ENCODE measurements at places on chromosomes 1 and 21.

GRCh38 chr1:230130172-230130944, 63.3 kb downstream of the GALNT2 start:
- DNase-seq = no peak

DNA sequence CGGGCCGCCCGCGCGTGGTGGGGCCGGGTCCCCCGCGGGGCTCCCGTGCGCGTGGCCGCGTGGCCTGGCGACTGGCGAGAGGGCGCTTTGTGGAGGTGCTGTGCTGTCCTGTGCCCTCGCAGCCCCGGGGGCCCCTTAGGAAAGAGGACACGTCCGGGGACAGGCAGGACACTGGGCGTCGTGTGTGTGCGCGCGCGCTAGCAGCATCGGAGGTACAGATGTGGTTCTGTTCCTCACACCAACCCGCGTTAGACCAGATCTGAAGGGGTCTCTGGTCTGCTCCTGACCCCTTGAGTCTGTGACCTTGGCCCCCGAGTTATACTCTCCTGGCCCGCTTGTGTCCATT, 489 bp downstream of the ACTN2 start:
- DNase-seq = no peak

DNA sequence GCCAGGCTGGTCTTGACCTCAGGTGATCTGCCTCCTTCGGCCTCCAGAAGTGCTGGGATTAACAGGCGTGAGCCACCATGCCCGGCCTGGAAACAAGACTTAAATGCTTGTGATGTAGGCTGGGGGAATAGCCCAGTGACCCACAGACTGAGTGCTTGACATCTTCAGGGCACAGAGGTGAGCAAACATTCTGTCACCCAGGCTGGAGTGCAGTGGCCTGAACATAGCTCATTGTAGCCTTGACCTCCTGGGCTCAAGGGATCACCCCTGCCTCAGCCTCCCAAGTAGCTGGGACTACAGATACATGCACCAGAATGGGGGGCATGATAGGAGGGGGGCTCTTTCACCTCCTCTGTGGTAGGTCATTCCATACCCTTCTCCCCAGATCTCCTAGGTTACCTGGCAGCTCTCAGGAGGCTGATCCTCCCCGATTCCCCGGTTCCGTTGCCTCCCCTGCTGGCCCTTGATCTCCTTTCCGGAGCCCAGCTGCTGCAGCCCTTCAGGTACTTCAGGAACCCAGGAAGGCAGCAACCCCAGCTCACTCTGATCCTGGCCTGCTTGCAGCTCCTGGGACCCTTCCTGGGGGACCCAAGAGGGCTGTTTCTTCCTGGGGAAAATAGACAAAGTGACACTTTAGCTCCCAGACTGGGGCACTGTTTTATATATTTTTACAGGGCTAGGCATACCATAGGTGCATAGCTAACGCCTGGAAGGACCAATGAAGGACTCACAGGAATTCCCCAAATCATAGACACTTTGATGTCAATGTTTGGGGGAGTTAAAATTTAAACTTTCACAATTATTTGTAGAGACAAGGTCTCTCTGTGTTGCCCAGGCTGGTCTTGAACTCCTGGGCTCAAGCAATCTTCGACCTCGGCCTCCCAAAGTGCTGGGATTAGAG, 11.8 kb downstream of the SPATA21 start:
- DNase-seq = no peak

DNA sequence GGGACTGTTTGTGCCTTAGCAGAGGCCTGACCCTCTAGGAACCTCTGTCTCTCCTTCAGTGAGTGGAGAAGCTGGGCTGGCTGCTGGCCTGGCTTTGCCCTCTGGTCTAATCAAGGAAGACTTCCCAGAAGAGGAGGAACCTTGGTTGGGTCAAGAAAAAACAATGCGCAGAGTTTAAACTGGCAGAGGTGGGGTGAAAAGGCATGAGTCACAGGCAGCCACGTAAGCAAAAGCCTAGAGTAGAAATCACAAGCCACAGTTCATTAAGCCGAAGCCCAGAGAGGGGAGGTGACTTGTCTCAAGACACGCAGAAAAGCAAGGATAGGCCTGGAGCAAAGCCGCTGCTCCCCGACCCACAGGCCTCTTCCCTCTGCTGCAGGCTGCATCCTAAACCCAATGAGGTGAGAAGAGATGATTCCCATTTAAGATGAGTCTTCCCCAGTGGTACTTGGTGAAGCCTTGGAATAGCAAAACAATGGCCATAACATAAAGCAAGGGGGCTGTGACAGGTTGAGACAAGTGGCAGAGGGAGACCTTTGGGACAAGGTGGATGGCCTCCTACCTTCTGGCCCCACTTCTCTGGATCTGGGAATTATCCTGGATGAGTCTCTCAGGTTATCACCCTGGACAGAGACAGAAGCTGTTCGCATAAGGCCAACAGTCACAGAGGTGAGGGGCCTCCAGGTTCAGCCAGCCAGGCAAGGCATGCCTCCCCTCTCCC, 7.7 kb downstream of the PDZK1IP1 start:
- DNase-seq = no peak

GRCh38 chr1:110879758-110880606, 7.0 kb downstream of the CD53 start:
- DNase-seq = no peak

DNA sequence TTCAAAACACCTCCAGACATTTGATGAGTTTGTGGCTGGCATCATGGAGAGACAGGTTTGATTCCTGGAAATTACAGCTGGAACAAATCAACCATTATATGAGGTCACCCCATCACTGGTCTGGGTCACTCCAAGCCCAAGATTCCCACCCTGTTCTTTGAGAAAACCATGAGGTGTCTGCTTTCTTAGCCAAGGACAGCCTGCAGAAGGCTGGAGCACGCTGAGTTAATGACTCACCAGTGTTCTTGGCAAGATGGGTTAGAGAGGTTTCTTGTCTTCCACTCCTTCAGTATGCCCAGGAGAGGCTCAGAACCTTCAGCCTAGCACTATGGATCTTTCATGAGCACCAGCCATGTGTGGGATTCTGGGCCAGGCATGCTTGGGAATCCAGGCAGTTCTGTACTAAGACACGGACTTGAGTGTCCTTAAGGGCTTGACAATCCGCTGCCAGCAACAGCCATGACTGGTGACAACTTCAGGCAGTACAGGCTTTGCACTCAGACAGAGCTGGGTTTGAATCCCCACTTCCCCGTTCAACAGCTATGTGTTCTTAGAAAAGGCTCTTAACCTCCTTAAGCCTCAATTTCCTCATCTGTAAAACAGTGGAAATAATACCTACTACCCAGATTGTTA, 43.9 kb downstream of the GRHL3 start:
- DNase-seq = no peak

DNA sequence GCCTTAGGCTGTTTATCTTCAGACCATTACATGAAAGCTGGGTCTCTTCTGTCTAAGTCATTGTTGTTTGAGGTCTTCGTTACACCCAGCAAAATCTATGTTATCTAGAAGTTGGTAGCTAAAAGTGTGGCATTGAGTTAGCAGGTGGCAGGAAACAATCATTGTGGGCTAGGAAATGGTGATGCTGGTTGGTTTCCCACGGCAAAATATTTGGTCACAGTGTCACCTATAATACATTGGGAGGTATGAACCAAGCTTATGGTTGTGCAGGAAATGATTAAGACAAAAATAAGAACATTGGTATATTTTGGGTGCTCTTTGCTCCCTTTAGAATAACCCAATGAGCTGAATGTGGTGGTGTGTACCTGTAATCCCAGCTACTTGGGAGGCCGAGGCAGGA, 169.7 kb downstream of the TRIM33 start:
- DNase-seq = no peak

DNA sequence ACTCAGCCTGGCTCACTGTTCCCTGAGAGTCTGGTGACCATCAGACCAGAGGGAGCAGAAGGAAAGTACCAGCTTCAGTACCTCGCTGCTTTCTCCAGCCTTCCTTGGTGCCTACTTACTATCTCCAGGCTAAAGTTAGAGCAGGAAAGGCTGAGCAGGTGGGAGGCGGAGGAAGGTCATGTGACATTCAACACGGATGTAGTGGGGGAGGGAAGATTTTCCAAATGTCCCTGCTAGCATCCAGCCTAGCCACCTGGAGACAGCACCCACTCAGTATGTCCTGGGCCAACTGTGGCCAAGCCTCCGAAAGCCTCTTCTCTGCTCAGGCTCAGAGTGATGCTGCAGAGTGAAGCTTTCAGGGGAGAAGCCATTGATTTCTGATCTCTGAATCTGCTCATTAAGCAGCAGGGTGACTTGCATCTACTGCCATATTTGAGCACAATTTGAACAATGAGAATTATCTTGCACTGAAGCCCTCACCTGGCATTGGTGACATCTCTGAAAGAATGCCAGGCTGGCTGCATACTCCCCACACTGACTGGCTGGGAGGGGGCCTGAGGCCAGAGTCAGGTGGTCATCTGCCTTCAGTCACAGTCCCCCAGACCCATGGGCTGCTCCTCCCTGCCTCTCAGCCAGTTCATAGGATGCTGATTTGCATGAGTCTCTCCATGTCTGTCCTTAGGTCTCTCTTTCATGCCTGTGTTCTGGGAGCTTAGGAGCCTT, 86.2 kb downstream of the KCND3 start:
- DNase-seq = no peak

DNA sequence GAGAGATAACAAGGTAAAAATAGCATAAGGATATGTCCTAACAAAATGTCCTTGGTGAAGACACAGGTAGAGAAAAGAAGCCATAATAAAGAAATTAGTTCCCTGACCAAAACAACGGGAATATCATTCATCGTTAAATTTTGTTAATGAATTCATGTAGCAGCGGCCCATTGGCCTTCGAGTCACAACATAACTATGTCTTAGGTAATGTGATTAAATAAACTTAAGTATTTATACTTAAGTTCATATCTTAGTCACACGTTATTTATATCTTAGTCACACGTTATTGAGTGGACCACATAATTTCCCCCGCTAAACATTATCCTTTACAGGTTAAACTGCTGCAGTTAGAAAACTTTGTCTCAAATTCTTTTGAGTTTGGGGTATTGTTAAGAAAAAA, 1.2 kb downstream of the NEXN start:
- no peak for DNase-seq

DNA sequence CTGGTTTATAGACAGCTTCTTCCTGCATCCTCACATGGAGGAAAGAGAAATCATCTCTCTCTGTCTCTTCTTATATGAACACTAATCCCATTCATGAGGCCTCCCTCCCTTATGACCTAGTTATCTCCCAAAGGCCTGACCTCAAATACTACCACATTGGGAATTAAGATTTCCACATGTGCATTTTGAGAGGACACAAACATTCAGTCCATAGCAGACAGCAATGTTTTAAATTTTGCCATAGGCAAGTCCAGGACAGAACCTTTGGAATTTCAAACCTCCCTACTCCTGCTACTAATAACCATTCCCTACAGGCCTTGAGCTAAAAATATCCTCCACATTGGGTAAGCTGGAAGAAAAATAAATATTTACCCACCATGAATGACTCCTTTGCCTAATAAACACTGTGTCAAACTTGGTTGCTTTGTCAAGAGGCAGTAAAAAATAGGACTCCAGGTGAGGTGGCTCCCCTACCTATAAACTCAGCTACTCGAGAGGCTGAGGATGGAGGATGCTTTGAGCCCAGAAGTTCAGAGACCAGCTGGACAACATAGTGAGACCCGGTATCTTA, 113.7 kb downstream of the ZNF281 start:
- no peak for DNase-seq

GRCh38 chr1:14733048-14733778, 134.7 kb downstream of the KAZN start:
- DNase-seq = no peak

DNA sequence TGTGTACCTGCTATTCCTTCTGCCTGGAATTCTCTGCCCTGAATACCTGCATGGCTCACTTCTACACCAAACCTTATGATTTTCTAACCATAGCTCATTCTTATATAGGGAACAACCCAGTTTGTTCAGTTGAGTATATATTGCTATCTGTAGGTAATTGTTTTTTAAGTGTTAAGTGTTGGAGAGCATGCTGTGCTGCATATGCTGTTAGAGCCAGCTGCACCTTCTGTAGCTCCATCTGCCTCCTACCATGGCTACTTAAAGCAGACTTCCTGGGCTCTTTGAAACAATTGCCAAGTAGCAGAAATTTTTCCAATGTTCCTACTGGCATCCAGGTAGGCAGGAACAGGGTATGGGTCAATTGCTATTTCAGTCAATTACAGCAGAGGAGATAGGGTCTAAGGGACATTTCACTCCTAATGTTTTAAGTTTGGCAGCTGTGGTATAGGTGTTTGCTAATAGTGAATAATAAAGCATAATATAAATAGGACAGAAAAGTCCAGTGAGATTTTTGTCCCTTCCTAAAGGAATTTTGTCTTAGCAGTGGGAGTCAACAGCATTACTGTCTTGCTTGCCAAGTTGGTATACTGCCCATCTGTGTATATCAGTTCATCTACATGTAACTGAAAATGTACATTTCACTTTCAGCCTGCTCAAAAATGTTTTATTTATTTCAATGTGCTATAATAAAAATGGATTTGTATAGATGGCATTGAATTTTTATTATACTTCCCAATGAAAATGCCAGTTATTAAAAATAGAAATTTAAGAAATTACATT, 34.0 kb upstream of the C1orf115 start:
- DNase-seq = no peak

DNA sequence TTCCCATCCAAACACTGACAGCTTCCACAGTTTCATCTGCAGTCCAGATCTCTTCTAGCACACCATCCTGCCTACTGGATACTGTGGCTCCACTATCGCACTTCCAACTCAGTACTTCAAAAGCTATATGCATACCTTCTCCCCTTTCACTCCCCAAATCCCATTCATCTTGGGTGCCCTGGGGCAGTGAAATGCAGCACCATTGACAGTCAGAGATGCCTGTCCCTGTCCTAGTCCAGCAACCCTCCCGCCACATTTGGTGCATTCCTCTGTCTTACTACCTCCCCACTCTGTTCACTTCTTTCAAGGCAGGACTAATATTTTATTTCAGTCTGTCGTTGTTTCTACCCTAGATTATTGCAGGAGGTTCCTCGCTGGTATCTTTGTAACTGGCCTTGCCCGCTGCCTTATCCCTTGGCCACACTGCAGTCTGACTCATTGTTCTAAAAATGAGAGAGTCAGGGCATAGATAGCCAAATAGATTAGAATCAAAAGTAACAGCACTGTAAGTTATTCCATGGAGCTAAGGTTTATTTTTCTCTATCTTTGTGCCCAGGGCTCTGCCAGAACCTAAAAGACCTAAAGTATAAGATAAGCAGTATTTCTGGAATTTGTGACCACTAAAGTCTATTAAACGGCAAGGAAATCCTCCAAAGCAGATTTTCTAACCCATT, 96.7 kb downstream of the ESRRG start:
- no peak for DNase-seq

- DNase-seq = no peak
These were observed 3.2 kb downstream of the RHBG start for GRCh38 chr1:156372265-156372586.

GRCh38 chr1:165287329-165287728, 69.2 kb downstream of the LMX1A start:
- DNase-seq = no peak

GRCh38 chr1:230913496-230913895, 45.2 kb upstream of the C1orf198 start:
- DNase-seq = no peak

- DNase-seq = no peak
These were observed 29.6 kb upstream of the C1orf105 start for GRCh38 chr1:172390683-172391551.

GRCh38 chr1:27299385-27300271, 22.3 kb upstream of the TMEM222 start:
- DNase-seq = no peak

GRCh38 chr21:30842990-30843389, 13.4 kb upstream of the KRTAP7-1 start:
- DNase-seq = no peak

Measured in activated naive CD4-positive, alpha-beta T cell (primary cell).